ENCODE measurements at places on chromosomes 2 and 18. TPM values are rescaled to one million over a fixed set of nuclear protein-coding genes. Genes with fewer than 3 reads are reported as not detected.

SATB2 gene
- total RNA-seq: 11.3 TPM

MARCO gene
- total RNA-seq: not detected

ZEB2 gene
- total RNA-seq: 79.4 TPM

FOSL2 gene
- 45.2 TPM for total RNA-seq

MREG gene
- 6.5 TPM for total RNA-seq

CCDC102B gene
- 18.2 TPM for total RNA-seq

Data from smooth muscle cell of trachea (primary cell).